ENCODE measurements at places on chromosomes 2 and 18.

- no peak for DNase-seq
Observed at GRCh38 chr2:73050121-73050545, 21.4 kb downstream of the SFXN5 start.

DNA sequence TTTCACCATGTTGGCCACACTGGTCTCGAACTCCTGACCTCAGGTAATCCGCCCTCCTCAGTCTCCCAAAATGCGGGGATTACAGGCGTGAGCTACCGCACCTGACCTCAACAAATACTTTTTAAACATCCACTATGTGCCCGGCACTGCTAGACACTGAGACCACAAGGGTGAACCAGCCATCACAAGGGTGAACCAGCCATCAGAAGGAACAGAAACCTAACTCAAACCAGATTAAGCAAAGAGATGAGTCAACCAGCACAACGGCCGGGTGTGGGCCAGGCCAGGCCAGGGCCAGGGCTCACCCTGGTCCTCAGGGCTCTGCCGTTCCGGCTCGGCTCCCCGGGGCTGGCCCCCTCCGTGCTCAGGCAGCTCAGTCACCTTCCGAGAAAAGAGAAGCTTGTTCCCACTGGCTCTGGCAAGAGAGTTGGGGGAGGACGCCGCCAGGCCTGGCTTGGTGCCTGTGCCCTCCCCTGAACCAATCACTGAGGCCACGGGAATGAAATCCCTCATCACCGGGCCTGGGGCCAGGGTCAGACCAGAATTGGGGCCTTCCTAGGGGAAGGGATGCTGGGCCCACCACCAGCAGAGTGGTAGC, 4.4 kb downstream of the TEX44 start:
- peak; percentile 54 for DNase-seq

GRCh38 chr18:55587418-55588110, 428 bp downstream of the TCF4 start:
- DNase-seq: no peak

- no peak for DNase-seq
Observed at GRCh38 chr18:59878644-59879043, 21.2 kb upstream of the PMAIP1 start.

- no peak for DNase-seq
Observed at GRCh38 chr2:120930864-120931263, 195.2 kb downstream of the GLI2 start.

GRCh38 chr18:51226068-51226467, 28.6 kb upstream of the MEX3C start:
- no peak for DNase-seq

GRCh38 chr18:58580078-58580477, 48.8 kb downstream of the ALPK2 start:
- DNase-seq: no peak

GRCh38 chr2:113854208-113854607, 35.7 kb upstream of the ACTR3 start:
- DNase-seq: no peak

DNA sequence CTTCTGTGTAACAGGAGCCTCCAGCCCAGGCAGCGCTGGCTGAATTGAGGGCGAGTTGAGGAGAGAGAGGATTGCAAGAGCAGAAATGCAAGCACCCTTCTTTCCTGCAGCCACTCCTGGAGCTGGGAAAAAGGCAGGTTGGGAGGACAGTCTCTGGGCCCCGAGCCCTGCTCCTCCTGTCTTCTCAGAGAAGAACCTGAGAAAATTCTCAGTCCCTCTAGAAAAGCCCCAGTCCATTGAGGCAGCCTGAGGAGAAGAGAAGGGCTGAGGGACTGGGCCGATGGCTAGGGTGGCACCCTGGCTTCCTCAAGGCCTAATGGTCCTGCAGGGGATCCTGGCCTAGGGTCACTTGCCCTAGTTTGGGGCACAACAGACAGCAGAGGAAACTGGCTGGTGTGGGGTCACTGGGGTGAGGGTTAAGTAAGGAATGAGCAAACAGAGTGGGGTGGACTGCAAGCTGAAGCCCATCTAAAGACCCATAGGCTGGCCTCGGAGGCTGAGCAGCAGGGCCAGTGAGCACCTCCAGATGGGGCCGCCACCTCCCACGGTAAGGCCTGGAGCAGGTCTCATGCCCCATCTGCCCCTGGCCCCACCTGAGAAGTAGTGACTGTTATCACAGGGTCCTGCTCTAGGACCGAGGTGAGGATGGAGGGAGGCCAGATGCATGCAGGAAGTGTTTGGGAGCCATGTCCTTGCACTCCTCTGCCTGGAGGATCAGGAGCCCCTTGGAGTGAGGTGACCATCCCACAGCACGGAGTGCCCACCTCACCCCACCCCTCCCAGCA, 12.4 kb downstream of the CIB4 start:
- DNase-seq: no peak

- DNase-seq: no peak
Observed at GRCh38 chr2:37323781-37324535, 675 bp downstream of the PRKD3 start.

GRCh38 chr18:45958730-45959129, 8.4 kb downstream of the EPG5 start:
- DNase-seq: no peak

DNA sequence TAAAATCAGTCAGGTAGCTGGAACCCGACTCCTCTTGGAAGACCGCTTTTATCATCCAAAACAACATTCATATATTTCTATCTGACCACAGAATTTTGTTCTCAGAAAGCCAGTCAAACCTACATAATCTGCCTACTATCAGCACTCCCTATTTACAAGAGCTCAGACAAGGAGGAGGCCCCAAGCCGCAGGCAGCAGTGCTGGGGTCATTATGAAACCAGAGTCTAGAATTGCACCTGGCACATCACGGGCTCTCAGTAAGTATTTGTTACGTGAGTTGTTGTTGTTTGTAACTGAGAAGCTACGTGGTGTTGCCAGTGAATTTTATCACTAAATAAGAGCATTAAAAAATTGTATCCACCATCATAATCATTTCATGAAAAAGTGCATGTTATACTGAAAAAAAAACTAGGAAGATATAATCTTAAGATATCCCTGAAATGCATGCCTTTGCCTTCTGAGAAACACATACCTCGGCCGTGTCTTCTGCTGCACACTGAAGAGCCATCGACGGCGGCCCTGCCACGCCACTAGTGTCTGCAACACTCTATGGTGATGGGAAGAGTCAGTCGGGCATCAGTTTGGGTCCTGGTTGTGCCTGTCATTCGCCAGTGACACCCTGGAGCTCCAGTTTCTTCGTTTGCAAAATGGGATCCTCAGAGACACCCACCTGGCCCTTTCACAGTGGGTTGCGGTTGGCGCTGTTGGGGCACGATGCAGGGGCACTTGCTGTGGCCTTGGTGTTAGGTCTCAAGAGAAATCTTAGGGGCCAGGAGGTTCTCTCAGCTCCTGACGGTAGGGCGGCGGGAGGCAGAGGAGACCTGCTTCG, 505.9 kb downstream of the EIPR1 start:
- no peak for DNase-seq

DNA sequence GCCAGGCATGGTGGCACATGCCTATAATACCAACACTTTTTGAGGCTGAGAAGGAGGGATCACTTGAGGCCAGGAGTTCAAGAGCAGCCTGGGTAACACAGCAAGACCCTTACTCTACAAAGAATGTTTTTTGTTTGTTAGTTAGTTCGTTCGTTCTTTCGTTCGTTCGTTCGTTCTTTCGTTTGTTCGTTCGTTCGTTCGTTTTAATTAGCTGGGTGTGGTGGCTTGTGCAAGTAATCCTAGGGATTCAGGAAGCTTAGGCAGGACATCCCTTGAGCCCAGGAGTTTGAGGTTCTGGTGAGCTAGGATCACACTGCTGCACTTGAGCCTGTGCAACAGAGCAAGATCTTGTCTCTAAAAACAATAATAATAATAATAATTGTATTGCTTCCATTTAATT, 98.7 kb downstream of the MARCO start:
- DNase-seq: no peak

- no peak for DNase-seq
Observed at GRCh38 chr18:69588301-69588700, 187.6 kb downstream of the DOK6 start.

- no peak for DNase-seq
Observed at GRCh38 chr2:218020966-218021535, 18.3 kb upstream of the TNS1 start.

- no peak for DNase-seq
Observed at GRCh38 chr2:231449503-231450054, 14.7 kb downstream of the NCL start.

DNA sequence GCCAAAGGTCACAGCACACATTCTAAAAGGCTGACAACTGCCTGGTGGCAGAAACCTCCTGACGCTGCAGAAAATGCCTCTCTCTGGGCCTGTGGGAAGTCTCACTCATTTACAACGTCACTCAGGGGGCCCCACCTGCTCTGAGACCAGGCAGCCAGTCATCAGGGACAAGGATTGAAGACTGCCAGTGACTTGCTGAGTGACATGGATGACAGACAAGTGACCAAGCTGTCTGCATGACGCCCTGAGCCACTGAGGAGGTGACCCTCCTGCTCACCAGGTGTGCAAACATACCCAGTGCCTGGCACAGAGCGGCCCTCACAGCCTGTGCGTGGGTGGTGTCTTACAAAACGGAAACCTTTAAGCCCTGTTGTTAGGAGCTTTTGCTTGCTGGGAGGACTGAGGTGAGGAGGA, 392.4 kb downstream of the TNS1 start:
- DNase-seq: no peak

DNA sequence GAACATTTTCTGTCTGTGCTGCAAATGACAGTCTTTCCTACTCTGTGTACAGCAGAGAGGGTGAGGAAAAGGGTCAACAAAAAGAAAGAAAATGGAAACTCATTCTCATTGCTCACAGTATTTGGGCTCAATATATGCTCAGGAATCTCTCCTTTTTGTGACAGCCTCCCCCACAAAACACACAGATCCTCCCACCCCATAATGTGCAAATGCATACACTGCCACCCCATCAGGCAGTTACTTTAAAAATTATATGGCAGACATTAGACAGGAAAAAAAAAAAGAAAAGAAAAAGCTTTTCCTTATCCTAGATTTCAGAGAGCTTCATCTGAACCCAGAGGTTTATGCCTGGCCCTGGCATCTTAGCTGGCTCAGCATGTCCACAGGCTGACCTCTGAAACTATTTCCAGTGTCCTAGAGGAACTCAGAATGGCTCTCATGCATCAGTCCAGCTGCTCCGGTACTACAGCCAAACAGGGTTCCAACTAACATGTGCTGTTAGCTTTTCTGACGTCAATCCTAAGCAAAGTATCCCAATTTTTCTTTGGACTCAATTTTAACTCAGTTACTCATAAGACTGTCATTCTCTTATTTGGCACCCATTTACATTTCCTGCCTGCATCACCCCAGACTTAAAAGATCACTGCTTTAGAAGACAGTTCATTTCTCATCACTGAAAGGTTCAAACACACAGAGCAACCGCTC, 105.9 kb downstream of the RBMS1 start:
- no peak for DNase-seq

DNA sequence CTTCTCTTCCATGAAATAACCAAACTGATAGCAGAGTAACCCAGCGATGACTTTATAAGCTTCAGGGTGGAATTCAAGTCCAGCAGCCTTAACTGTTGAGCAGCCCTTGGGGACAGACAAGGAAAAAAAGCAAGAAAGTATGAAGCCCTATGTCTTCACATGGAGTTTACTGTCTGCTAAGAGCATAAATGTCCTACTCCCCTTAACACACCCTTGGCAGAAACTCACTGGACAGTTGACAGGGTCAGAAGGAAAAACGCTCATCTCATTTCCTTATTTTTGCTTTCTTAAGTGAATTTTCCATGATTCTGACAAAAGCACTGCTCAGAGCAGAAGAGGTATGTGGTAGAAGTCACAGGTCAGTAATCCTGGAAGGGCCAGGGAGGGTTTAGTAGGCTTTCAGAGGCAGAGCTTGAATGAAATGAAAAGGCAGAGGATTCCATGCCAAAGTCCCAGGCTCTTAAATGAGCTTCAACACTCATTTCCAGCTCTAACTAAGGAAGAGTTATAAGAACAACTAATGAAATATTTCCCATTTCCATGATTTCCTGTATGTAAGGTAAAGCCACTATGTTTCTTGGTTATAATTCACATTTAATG, 683.3 kb upstream of the KLHL29 start:
- DNase-seq: no peak

GRCh38 chr2:211035548-211036185, 479.3 kb downstream of the CPS1 start:
- no peak for DNase-seq

GRCh38 chr2:173869244-173870229, 95.6 kb downstream of the SP3 start:
- DNase-seq: no peak

GRCh38 chr18:5961097-5961827, 65.9 kb upstream of the TMEM200C start:
- DNase-seq: no peak

- no peak for DNase-seq
Observed at GRCh38 chr2:151278487-151278886, 11.0 kb downstream of the NMI start.

- DNase-seq: no peak
Observed at GRCh38 chr2:199883474-199884212, 27.4 kb upstream of the C2orf69 start.

DNA sequence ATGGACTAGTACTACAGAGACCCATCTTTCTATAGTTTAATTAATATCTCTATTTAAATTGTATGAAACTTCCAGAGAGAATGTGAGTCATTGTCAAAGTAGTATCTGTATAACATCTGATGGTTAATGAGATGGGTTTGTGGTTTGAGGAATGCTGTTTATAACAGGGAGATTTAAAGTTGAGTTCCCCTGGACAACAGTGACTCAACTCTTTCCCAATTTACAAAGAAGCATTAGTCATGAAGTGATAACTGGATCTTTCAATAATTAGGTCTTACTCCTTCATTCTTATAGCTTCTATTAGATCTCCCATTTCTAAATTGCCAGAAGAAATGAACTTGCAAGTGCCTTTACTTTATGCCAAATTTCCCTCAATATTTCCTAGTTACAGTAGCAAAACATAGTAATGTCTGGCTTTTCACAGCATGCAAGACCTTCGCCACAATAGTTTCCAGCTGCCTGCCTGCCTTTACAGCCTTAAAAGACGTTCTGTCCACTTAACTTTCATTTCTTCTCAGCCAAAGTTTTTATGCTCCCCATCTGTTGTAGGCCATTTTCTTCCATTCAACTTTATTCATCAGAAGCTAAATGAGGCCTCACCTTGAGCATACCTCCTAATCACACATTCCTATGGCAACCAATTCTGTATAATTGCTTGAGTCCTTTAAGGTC, 47.7 kb upstream of the WDR75 start:
- DNase-seq: no peak

- DNase-seq: no peak
Observed at GRCh38 chr2:107402330-107402729, 424.4 kb upstream of the RGPD4 start.

DNA sequence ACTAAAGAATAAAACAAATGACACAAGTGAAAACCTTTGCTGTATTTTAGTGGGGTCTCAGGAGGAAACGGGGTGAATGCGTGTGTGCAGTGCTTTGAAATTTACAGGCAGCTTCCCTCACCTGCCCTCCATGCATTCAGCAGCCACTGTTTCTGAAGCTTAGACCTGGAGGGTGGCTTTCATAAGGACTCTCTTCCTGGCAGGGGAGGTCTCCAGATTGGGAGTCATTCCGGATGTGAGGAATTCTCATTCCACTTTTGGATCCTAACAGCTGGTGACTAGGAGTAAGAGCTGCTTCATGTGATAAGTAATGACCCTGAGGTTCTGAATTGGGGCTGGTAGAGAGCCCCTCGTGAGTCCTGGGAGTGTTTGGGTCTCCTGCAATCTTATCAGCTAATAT, 192.5 kb downstream of the SH3BP4 start:
- DNase-seq: no peak

- DNase-seq: no peak
Observed at GRCh38 chr18:28284132-28284531, 107.2 kb upstream of the CDH2 start.

GRCh38 chr2:230995821-230996220, at the start of gene SPATA3:
TSS of gene SPATA3 (plus strand) at chr2:230996121. CDS start at chr2:230996234, 113 bp downstream.
- DNase-seq: no peak

All from SIG-M5 (cell line).